ENCODE measurements at places on chromosomes 1 and 21. TPM values are rescaled to one million over a fixed set of nuclear protein-coding genes. Genes with fewer than 3 reads are reported as not detected.

GRCh38 chr1:244445320-244446181, 6.2 kb downstream of the ADSS2 start:
- DNase-seq: no peak

- no peak for DNase-seq
Observed at GRCh38 chr21:14403681-14404318, 20.9 kb upstream of the HSPA13 start.

DNA sequence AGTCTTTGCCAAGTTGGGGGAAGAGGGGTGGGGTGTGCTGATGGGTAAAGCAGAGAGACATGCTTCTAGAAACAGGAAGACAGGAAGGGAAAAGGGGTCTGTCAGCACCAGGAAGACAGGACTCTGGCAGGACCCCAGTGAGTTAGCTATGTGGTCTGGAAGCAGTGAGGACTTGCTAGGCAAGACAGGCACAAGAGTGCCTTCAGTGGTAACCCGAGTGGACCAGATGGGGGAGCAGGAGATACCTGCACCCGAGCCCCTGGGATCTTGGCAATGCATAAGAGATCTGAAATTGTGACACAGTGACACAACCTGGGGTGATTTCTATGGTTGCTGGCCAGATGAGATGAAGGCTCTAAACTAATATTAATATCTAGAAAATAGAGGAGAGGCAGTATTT, 7.0 kb downstream of the TLR5 start:
- no peak for DNase-seq

GRCh38 chr1:222928212-222928611, 113.4 kb downstream of the DISP1 start:
- no peak for DNase-seq

The MCOLN2 gene
- total RNA-seq: 0.29 TPM

The RASAL2 gene
- total RNA-seq: 17.3 TPM
